ENCODE measurements at places on chromosomes 1 and 21.

DNA sequence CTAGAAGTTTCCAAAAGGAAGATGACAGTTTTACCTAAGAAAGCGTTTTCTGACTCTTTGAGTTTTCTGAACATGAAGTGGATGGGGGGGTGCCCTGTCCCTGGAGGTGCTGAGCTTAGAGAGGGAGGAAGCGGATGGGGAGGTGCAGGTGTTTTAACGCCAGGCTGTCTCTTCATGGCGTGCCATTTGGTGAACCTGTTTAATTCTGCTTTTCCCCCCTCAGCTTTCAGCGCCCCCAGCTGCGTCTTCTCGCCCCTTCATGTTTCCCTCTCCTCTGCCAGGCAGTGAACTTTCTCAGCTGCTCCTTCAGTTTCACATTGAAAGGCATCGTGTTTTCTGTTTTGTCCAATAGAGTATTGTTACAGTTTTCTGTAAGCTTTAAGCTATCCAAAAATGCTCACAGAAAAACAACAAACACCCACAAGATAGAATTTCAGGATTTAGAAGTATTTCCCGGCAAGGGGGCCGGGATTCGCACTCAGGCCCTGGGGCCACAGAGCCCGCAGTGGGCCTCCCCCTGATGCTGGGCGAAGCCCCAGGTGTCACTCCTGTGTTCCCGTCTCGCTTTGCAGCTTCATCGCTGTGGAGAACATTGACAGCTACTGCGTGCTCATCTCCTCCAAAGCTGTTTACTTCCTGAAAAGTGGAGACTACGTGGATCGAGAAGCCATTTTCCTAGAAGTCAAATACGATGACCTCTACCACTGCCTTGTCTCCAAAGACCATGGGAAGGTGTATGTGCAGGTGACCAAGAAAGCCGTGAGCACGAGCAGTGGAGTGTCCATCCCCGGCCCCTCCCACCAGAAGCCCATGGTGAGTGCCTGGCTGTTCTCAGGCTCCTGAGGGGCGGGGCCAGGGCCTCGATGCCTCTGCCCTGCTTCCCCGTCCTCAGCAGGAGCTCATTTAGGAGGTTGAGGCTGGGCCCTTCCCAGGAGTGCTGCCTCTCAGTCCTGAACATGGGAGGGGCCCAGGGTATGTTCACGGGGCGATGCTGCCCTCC lies 111.4 kb downstream of the DHRS3 start:
- no peaks in the 10 kb centered on the region for H3K27me3 ChIP-seq
- peaks cover 34% of the 10 kb centered on the region for H3K4me1 ChIP-seq
- H3K4me3 ChIP-seq: no peak overlapping the region
- H3K27ac ChIP-seq: no peak overlapping the region

DNA sequence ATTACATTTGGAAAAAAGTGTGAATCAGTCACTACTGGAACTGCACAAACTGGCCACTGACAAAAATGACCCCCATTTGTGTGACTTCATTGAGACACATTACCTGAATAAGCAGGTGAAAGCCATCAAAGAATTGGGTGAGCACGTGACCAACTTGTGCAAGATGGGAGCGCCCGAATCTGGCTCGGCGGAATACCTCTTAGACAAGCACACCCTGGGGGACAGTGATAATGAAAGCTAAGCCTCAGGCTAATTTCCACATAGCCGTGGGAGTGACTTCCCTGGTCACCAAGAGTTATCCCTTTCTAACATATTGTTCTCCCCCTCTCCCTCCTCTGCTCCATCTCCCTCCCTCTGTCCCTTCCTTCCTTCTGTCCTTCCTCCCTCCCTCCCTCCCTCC lies 47.7 kb upstream of the RHOU start:
- no peak for DNase-seq
- H3K27me3 ChIP-seq: peaks cover 2% of the 10 kb centered on the region
- H3K4me1 ChIP-seq: peaks cover 26% of the 10 kb centered on the region

DNA sequence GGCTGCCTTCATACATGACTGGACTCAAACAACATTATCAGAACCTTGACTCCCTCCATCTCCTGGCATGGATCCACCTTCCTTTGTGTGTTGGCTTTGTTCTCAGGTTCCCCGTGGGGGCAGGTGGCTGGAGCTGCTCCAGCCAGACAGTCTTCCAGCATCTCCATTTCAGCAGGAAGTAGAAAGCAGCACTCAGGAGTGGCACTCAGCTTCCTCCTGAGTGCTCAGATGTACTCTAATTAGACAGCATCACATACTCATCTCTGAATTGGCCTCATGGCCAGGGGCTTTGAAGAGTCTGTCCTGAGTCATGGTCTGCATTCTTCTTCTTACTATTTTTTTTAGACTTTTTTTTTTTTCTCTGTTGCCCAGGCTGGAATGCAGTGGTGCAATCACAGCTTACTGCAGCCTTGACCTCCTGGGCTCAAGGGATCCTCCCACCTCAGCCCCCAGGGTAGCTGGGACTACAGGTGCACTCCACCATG lies 27.9 kb downstream of the OVAAL start:
- peaks cover 3% of the 10 kb centered on the region for H3K27me3 ChIP-seq
- H3K27ac ChIP-seq: peak overlapping the region; percentile 88
- no peaks in the 10 kb centered on the region for H3K36me3 ChIP-seq
- DNase-seq: no peak
- peak overlapping the region; percentile 62 for H3K4me3 ChIP-seq

GRCh38 chr1:184801503-184801902 lies 46.8 kb upstream of the EDEM3 start:
- H3K36me3 ChIP-seq: no peaks in the 10 kb centered on the region
- H3K27ac ChIP-seq: no peak overlapping the region
- H3K4me1 ChIP-seq: peaks cover 5% of the 10 kb centered on the region
- no peak overlapping the region for H3K4me3 ChIP-seq
- peaks cover 7% of the 10 kb centered on the region for H3K27me3 ChIP-seq

- H3K4me1 ChIP-seq: no peaks in the 10 kb centered on the region
- H3K27me3 ChIP-seq: no peaks in the 10 kb centered on the region
- no peak overlapping the region for H3K4me3 ChIP-seq
- DNase-seq: no peak
- H3K27ac ChIP-seq: peak overlapping the region; percentile 26
Measured at GRCh38 chr1:86419277-86419903, 4.6 kb upstream of the CLCA2 start.

- H3K4me3 ChIP-seq: no peak overlapping the region
- H3K27ac ChIP-seq: no peak overlapping the region
- no peaks in the 10 kb centered on the region for H3K36me3 ChIP-seq
- peaks cover 30% of the 10 kb centered on the region for H3K27me3 ChIP-seq
- peaks cover 8% of the 10 kb centered on the region for H3K4me1 ChIP-seq
Measured at GRCh38 chr1:202689493-202690342, 20.5 kb downstream of the SYT2 start.

- H3K27me3 ChIP-seq: peaks cover 25% of the 10 kb centered on the region
- no peak overlapping the region for H3K27ac ChIP-seq
- H3K4me1 ChIP-seq: peaks cover 13% of the 10 kb centered on the region
- peak overlapping the region; percentile 39 for H3K4me3 ChIP-seq
- no peak for DNase-seq
Measured at GRCh38 chr1:938088-938683, 14.5 kb downstream of the SAMD11 start.

DNA sequence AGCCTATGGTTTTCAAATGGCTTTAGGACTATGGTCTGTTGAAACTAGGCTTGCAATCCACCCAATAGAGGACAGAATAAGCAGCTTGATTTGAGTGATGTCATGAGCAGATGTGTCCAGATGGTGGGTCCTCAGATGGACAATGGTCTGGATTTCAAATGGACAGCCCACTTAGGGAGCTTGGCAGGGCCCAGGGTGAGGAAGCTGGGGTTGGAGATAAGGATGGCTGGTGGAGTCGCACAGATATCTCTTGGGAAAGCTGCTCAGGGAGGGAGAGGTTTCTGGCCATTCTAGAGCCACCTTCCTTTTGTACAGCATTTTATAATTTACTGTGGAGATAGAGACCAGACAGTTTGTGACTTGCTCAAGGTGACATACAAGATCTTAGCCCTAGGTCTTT lies 55.0 kb downstream of the NFASC start:
- no peak overlapping the region for H3K4me3 ChIP-seq
- DNase-seq: no peak
- peaks cover 35% of the 10 kb centered on the region for H3K27me3 ChIP-seq
- no peaks in the 10 kb centered on the region for H3K36me3 ChIP-seq

- peaks cover 72% of the 10 kb centered on the region for H3K27me3 ChIP-seq
- no peak overlapping the region for H3K4me3 ChIP-seq
- H3K36me3 ChIP-seq: no peaks in the 10 kb centered on the region
- no peak overlapping the region for H3K27ac ChIP-seq
Measured at GRCh38 chr1:37728416-37728815, 36.1 kb downstream of the CDCA8 start.

DNA sequence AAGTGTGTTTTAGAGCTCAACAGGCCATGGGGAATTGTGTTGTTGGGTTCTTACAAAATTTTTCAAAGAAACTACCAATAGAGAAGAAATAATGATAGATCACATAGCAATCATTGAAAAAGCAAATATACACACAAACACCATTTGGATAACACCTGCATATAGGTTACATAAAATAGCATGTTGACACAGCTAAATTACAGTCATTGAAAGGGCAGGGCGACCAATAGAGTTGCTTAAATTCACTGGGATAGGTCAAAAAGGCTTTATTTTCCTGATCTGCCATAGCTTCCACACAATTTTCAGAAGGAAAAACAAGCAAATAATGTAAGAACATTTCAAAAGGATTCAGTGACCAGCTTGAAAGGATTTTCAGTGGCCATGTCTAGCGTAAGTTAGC lies 57.9 kb upstream of the FGGY start:
- H3K36me3 ChIP-seq: no peaks in the 10 kb centered on the region
- no peak overlapping the region for H3K27ac ChIP-seq
- H3K4me3 ChIP-seq: no peak overlapping the region
- H3K27me3 ChIP-seq: no peaks in the 10 kb centered on the region

GRCh38 chr1:14715802-14716201 lies 117.3 kb downstream of the KAZN start:
- no peak overlapping the region for H3K4me3 ChIP-seq
- peaks cover 20% of the 10 kb centered on the region for H3K4me1 ChIP-seq
- H3K27me3 ChIP-seq: no peaks in the 10 kb centered on the region

GRCh38 chr1:100626397-100626796 lies 88.5 kb downstream of the GPR88 start:
- no peaks in the 10 kb centered on the region for H3K36me3 ChIP-seq
- H3K27ac ChIP-seq: no peak overlapping the region
- H3K27me3 ChIP-seq: no peaks in the 10 kb centered on the region
- H3K4me1 ChIP-seq: peaks cover 36% of the 10 kb centered on the region
- DNase-seq: no peak

DNA sequence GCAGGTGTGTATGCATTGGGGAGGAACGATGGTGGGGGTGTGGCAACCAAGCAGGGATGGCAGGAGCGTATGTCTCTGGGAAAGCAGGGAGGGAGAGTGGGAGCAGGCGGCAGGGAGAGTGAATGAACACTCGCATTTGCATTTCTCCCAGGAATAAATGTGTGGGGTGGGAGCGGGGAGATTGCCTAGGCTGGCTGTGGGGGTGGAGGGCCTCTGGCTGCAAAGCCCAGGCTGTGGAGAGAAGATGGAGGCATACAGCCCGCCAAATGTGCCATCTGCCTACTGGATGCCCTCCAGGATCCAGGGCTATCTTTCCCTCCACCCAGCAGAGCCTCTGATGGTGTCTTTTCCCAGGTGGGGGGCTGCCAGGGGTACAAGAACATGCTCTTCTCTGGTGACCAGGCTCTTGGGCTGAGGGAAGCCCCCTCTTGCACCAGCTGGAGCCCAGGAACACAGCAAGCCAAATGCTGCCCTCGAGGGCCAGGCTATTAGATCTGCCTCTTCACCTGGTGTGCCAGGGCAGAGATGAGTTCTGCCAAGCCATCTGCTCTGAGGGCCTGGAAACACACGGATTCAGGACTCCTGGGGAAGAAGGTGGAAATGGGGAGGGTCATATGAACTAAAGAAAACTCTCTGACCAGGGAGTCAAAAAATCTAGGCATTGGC lies 1.7 kb upstream of the OPTC start:
- H3K4me1 ChIP-seq: peaks cover 24% of the 10 kb centered on the region
- no peaks in the 10 kb centered on the region for H3K36me3 ChIP-seq
- H3K27ac ChIP-seq: no peak overlapping the region
- DNase-seq: no peak
